ENCODE measurements at places on chromosomes 2 and 18.

GRCh38 chr2:203177361-203177760 lies 61.5 kb upstream of the CYP20A1 start:
- DNase-seq = no peak

- DNase-seq = no peak
These were observed 2.9 kb downstream of the CTDP1 start for GRCh38 chr18:79682481-79682880.

DNA sequence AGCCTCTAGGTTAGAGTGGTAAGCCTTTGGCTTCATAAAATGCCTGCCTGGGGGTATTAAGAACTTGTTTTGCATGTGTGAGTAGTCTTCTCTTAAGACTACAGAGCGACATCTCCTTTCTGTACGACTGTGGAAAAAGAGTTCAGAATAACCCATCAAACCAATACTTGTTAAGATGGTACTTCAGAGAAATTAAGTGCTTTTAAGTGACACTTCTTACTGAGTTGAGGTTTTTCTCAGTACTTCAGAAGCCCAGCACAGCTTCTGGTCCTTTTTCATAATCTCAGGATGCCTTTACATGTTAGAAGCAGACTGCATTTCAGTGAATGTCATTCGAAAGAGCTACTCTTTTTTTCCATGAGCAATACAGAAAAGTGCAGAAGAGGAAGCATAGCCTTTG lies 10.8 kb downstream of the XRCC5 start:
- DNase-seq = no peak

DNA sequence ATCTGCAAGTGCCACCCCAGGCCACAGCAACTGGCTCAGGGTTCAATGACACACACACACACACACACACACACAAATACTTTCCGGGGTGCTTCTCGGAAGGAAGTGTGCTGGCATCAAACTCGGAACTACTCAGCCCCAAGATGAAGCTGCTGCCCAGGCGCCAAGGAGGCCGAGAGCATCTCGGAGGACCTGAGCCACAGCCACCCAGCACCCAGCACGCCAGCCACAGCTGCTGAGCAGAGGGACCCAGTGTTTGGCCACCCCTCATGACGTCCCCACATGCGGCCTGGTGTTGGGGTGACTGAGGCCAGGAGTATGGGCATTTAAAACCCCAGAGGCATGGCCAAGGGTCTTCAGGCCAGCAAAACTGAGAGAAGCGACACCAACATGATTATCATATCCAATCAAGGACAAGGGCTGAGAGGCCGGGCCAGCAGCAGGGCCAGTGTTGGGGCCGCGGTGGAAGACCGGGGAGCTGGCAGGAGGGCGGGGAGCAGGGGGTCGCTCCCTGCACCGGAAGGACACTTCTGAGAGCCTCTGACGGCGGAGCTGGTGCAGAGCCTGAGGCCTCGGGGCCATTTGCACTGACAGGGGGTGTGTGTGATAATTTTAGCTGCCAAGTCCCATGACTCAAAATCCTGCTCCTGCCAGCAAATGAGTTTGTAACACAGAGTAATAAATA lies 61.8 kb downstream of the BIN1 start:
- DNase-seq = no peak

- DNase-seq = no peak
These were observed 166.8 kb downstream of the NRP2 start for GRCh38 chr2:205849136-205849535.

- DNase-seq = no peak
These were observed 26.8 kb upstream of the SP3 start for GRCh38 chr2:173991856-173992588.
